ENCODE measurements at places on chromosomes 11 and 22.

DNA sequence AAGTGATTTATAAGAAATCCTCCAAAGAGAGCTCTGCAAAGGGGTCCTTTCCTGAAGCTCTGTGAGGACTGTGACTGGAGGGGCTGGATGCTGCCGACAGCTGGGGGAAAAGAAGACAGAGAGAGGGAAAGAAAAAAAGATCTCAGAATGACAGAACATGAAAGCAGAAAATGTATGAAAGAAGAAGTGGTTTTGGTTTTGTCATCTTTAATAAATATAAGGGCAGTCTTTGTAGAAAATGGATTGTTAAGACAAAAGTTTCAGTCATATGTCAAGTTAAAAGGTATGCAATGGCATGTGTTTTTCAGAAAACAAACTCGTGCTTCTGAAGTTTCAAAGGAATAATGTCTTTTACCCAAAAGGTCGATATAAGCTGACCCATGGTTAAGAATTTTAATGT lies 105.5 kb downstream of the CCDC83 start:
- DNase-seq = no peak

DNA sequence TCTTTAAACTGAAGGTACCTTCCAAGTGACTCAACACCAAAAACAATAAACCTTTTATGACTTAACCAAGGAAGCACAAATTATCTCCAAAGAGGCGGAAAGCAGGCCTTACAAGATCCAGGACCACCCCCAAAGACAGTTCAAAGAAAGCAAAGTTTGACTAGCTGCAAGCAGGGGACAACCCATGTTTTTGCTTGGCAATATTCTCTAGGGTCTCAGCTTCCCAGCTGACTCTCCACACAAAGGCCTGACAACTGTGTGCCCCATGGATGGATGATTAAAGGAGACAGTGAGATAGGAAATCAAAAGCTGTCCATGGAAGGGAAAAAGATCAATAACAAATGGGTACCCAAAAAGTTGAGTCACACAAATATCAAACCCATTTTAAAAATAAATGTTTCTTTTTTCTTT lies 232.2 kb downstream of the DDX10 start:
- DNase-seq = no peak

- no peak for DNase-seq
Measured at GRCh38 chr11:85965202-85965601, 103.7 kb downstream of the PICALM start.

- DNase-seq = no peak
Measured at GRCh38 chr11:110125632-110126031, 32.4 kb downstream of the ZC3H12C start.

- no peak for DNase-seq
Measured at GRCh38 chr11:1338201-1339065, 29.0 kb upstream of the TOLLIP start.

DNA sequence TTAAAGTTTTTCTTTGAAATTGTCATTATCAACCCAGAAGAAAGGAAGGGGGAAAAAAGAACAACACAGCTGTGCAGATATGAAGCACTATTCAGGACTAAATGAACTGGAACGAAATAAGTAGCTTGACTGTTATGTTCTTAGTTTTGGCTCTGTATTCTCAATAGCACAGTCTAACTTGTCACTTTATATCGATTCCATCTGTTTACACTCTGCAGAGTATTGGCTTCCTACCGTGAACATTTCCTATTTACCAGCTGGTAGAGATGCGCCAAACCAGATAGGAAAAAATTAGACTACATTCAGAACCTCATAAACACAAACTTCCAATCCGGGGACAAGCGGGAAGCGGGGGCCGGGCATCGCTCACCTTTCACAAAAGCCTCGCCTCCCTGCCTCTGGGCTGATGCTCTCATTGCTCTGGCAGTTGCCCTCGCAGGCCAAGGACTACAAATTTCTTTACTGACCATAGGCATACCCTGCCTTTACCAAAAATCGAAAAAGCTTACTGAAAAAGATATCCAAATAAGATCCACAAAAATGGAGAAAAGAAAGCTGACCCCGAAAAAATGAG lies 66.2 kb downstream of the EFCAB6 start:
- DNase-seq = no peak

All from renal pelvis (tissue), 12 donors.